ENCODE measurements at places on chromosomes 5 and 9.

GRCh38 chr9:131423171-131423581 lies 29.3 kb downstream of the PRRC2B start:
- peak; percentile 45 for DNase-seq

DNA sequence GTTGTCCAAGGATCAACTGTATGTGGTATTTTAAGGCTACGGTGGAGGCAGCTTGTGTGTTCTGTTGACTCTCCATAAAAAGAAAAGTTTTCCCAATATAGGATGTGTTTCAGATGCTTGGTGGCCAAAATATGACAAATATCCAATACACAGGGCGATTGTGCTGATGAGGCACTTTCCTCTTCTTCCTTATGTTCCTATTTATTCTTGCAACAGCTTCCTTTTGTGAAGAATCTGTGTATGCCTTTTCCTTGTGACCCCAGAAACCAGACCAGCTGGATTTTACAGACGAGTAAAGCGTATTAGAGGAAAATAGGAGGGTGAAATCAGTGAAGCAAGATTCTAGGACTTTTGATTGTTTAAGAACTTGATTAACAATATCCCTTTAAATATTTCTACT lies 452.0 kb downstream of the DMAC1 start:
- DNase-seq, result no peak

DNA sequence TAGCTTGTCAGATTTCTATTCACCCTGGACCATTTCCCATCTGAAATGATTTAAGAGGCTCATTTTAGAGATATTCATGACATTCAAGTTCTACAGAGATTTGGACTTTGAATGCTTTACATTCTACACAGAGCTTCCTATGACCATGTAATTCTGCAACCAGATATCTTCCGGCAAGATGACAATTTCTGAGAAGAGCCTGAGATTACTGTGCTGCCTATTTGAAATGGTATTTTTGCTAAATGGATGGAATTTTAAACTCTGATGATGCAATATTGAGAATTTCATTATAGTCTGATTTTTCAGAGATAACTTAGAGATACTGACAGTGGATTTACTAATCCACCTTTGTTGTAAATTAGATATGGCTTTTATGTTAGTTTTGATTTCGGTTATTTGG lies 16.0 kb upstream of the ACOT12 start:
- DNase-seq, result no peak

- no peak for DNase-seq
Measured at GRCh38 chr9:130616451-130616850, 37.1 kb downstream of the FUBP3 start.

- DNase-seq, result no peak
Measured at GRCh38 chr5:94045839-94046782, 304.7 kb upstream of the POU5F2 start.

- no peak for DNase-seq
Measured at GRCh38 chr5:178538741-178539229, 51.4 kb downstream of the COL23A1 start.

DNA sequence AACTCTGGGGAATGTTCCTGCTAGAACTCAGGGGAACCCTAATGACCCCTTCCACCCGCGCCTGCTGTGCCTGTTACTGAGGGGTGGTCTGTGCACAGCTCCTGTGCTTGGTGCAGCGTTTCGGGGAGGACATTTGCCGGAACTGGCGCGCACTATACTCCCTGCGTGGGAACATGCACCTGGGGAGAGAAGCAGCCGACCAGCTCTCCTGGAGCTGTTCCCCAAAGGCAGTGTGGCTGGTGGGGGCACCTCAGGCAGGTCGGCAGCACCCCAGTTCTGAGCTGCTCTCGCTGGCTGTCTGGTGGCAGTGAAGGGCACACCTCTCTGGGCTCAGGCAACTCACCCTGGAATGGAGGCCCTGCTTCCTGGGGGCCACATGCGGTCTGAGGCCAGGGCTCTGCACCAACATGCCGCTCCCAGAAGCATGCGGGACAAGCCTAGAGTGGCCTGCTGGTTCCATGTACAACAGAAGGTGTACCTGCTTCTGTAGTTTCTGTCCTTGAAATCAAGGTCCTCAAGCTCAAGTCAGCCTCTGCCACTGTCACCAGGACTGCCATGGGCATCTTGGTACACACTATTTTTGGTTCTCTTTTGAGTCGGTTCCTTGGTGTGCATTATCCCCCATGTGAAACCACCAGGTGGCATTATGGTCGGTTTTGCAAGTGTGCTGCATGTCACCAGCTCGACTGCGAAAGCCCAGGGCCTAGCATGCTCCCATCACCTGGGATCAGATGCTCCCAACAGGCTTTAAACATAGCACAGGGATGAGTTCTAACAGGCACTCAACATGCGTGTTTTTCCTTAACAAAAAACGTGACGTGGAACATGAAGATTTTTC lies 7.8 kb upstream of the MRNIP start:
- DNase-seq, result no peak

DNA sequence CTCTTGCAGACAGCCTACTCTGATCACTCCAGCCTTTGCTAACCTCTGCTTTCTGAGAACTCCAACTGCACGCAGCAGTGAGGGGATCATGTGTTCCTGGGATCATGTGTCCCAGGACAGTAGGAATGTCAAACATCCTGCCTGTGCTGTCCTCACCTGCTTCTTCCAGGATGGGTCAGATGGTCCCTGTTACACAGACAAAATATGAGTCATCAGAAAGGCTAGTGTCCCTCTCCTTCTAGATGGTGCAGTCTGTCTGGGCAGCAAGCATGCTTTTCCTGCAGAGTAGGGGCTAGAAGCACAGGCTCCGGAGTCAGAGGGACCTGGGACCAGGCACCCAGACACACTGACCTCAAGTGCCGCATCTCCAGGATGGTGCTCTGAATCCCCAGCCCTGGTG lies 20.1 kb upstream of the SLC25A48 start:
- DNase-seq, result no peak

GRCh38 chr5:134327327-134327726 lies 39.6 kb downstream of the CDKL3 start:
- DNase-seq, result no peak

DNA sequence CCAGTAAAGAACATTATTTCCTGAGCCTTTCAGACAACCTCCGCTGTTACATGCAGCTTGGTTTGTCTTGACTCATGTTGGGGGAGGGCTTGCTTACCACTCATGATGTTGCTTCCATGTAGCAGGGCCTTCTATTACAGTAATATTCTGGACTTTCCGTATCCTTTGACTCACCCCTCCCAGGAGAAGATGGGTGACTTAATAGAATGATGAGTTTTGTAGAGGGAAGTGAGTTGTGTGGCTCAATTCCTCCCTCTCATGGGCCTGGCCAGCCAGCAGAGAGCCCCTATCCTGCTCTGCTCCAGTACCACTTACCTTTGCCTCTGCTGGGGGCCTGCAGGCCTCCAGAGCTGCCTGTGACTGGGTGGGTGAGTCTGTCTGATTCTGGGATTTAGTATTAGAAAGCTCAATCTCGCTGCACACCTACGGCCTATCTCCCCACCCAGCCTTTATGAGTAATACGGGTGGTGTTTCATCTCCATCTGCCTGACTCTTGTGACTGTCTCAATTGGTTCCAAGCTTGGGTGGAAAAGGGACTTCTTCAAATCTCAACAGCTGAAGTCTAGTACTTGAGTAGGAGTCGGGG lies 52.6 kb upstream of the KLF9 start:
- no peak for DNase-seq

GRCh38 chr5:142358648-142359047 lies 33.8 kb upstream of the SPRY4 start:
- DNase-seq, result no peak

GRCh38 chr9:15121630-15122029 lies 185.4 kb downstream of the TTC39B start:
- DNase-seq, result no peak

DNA sequence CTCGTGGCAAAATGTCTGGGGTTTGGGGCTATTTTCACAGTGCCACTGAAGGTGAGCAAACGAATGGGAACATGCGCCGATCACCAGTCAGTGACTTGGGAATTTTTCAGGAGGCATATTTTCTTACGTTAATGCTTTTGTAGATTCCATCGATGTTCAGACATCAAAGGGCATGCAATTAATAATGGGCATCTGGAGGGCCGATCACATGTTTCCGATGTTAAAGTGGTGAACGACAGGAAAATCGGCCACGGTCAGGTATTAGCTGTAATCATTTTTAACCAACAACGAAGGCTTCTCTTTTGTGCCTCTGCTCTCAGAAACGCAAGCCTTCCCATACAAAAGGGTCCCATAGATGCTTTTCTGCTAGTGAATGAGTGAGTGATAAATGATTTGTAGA lies 155.0 kb upstream of the PITX1 start:
- no peak for DNase-seq

DNA sequence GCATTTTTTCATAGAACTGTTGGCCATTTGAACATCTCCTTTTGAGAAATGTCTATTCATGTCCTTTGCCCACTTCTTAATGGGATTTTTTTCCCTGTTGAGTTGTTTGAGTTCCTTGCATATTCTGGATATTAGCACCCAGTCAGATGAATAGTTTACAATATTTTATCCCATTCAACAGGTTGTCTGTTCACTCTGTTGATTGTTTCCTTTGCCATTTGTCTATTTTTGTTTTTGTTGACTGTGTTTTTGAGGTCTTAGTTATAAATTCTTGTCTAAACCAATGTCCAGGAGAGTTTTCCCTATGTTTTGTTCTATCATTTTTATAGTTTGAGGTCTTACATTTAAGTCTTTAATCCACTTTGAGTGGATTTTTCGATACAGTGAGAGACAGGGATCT lies 139.0 kb upstream of the TNPO1 start:
- no peak for DNase-seq

GRCh38 chr5:68446487-68446894 lies 230.9 kb downstream of the PIK3R1 start:
- DNase-seq, result no peak

- DNase-seq, result no peak
Measured at GRCh38 chr9:32291370-32291769, 93.1 kb upstream of the ACO1 start.

DNA sequence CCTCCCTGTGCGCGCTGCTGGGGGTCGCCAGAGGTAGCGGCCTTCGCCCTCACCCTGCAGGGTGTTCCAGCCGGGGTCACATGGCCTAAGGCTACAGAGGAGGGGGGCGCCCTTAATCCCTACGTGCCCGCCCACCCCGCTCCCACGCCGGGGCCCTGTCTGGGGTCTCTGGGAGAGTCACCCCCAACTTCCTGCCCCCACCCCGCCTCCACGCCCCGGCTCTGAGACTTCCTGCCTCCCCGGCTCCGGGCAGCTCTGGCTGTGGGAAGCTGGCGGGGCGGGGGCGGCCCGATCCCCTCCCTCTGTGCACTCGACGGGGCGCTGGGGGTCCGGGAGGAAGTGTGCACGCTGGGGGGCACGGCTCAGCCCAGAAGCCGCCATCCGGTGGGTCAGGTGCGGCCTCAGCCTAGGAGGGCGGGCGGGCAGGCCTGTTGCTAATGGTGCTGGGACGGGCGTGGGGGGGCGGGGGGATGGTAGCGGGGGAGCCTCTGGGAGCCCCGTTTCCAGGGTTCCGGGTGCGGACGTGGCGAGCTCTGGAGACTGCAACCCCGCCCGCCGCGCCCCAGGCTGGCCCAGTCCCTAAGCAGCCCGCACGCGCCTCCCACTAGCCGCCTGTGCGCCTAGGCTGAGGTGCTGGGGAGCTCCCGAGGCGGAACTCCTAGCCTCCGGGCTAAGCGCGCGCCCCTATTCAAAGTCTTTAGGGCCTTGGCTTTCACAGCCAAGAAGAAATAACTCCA lies 61.6 kb downstream of the CXXC5 start:
- no peak for DNase-seq

Measured in NCI-H2081 (cell line).